ENCODE measurements at places on chromosomes 6 and 20.

- H3K4me3 ChIP-seq, result no peak overlapping the region
- DNase-seq, result no peak
- H3K27me3 ChIP-seq, result no peaks in the 10 kb centered on the region
- H3K36me3 ChIP-seq, result no peaks in the 10 kb centered on the region
- peak overlapping the region; percentile 57 for H3K27ac ChIP-seq
Measured at GRCh38 chr6:11656491-11656890, 118.9 kb downstream of the TMEM170B start.

- H3K36me3 ChIP-seq, result peaks cover 3% of the 10 kb centered on the region
- no peaks in the 10 kb centered on the region for H3K27me3 ChIP-seq
- DNase-seq, result no peak
Measured at GRCh38 chr6:39853604-39854003, 61.4 kb downstream of the DAAM2 start.

- H3K4me3 ChIP-seq, result peak within 1 kb of the TSS; percentile 84
- peak within 1 kb of the TSS; percentile 66 for H3K27ac ChIP-seq
- no peaks in the 10 kb centered on the region for H3K27me3 ChIP-seq
- H3K36me3 ChIP-seq, result no peaks in the 10 kb centered on the region
- H3K4me1 ChIP-seq, result peaks cover 11% of the 10 kb centered on the region
- DNase-seq, result no peak
Measured at GRCh38 chr20:1266167-1266973, at the start of gene SNPH. Gene SNPH, plus strand, starts transcription at chr20:1266294. Its CDS starts 29,946 bp downstream, at chr20:1296240.

- no peaks in the 10 kb centered on the region for H3K36me3 ChIP-seq
- DNase-seq, result no peak
- H3K4me3 ChIP-seq, result no peak overlapping the region
- H3K4me1 ChIP-seq, result no peaks in the 10 kb centered on the region
- no peaks in the 10 kb centered on the region for H3K27me3 ChIP-seq
Measured at GRCh38 chr6:52161689-52162438, 24.3 kb upstream of the IL17A start.

DNA sequence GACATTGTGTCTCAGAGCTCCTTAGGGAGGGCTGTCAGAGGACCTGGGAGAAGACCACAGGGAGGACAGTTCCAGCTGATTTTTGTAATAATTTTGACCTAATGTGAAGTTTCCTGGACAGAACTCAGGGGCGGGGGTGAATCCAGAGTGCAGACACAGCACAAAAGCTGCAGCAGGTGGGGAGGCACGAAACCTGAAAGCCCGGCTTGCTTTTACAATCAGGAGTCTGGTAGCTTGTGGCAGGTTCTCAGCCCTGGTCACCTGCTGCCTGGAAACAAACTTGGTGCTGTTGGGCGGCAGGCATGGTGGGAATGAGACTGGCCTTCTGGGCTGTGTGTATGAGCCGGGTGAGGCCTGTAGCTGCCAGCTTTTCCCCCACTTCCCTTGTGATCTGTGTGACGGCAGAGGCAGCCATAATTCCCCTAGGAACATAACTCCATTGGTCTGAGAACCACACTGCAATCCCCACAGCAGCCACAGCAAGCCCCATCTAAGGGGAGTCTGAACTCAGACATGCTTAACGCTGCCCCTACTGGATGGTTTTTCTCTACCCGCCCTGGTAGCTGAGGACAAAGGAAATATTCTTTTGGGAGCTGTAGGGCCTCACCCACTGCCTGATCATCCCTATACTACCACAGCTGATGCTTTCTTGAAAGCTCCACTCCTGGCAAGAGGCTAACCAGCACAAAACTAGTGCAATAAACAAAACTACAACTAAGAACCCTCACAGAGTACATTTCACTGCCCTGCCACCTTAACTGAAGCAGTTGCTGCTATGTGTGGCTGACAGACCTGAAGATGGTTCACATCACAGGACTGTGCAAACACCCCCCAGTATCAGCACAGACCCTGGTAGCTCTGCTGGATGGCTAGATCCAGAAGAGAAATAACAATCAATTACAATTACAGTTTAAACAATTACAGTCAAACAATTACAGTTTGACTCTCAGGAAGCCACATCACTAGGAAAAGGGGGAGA, 1055.1 kb upstream of the GJE1 start:
- H3K27me3 ChIP-seq, result no peaks in the 10 kb centered on the region
- H3K4me1 ChIP-seq, result no peaks in the 10 kb centered on the region
- no peak for DNase-seq
- no peak overlapping the region for H3K4me3 ChIP-seq
- no peaks in the 10 kb centered on the region for H3K36me3 ChIP-seq

GRCh38 chr6:22141241-22141745, 155.5 kb downstream of the PRL start:
- DNase-seq, result no peak
- H3K36me3 ChIP-seq, result no peaks in the 10 kb centered on the region
- no peaks in the 10 kb centered on the region for H3K27me3 ChIP-seq
- peaks cover 2% of the 10 kb centered on the region for H3K4me1 ChIP-seq
- H3K4me3 ChIP-seq, result no peak overlapping the region
- H3K27ac ChIP-seq, result no peak overlapping the region

GRCh38 chr6:87382861-87383260, 24.9 kb upstream of the CFAP206 start:
- DNase-seq, result no peak
- no peak overlapping the region for H3K4me3 ChIP-seq
- no peaks in the 10 kb centered on the region for H3K36me3 ChIP-seq
- no peaks in the 10 kb centered on the region for H3K27me3 ChIP-seq
- no peak overlapping the region for H3K27ac ChIP-seq

DNA sequence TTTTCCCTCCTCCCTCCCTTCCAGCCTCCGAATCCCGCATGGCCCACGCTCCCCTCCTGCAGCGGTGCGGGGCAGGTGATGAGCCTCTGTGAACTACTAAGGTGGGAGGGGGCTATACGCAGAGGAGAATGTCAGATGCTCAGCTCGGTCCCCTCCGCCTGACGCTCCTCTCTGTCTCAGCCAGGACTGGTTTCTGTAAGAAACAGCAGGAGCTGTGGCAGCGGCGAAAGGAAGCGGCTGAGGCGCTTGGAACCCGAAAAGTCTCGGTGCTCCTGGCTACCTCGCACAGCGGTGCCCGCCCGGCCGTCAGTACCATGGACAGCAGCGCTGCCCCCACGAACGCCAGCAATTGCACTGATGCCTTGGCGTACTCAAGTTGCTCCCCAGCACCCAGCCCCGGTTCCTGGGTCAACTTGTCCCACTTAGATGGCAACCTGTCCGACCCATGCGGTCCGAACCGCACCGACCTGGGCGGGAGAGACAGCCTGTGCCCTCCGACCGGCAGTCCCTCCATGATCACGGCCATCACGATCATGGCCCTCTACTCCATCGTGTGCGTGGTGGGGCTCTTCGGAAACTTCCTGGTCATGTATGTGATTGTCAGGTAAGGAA, at the start of gene OPRM1:
OPRM1 (plus strand) TSS at position 10 of the 612 bp plus-strand sequence; CDS start at position 315, 305 bp downstream.
- no peaks in the 10 kb centered on the region for H3K4me1 ChIP-seq
- H3K36me3 ChIP-seq, result no peaks in the 10 kb centered on the region
- H3K27ac ChIP-seq, result no peak within 1 kb of the TSS
- H3K4me3 ChIP-seq, result no peak within 1 kb of the TSS
- no peaks in the 10 kb centered on the region for H3K27me3 ChIP-seq
- DNase-seq, result no peak

GRCh38 chr6:31749301-31750036, 9.7 kb downstream of the MSH5 start:
- no peaks in the 10 kb centered on the region for H3K36me3 ChIP-seq
- H3K4me1 ChIP-seq, result no peaks in the 10 kb centered on the region

Data from ascending aorta (tissue), 2 donors.